Breast epithelium (tissue), 4 donors: ENCODE measurements at places on chromosomes 11 and 22. TPM values are rescaled to one million over a fixed set of nuclear protein-coding genes. Genes with fewer than 3 reads are reported as not detected.

- H3K36me3 ChIP-seq = no peaks in the 10 kb centered on the region
- DNase-seq = no peak
- no peaks in the 10 kb centered on the region for H3K27me3 ChIP-seq
- no peak overlapping the region for H3K27ac ChIP-seq
- no peak overlapping the region for H3K4me3 ChIP-seq
Measured at GRCh38 chr11:95478003-95478402, 247.0 kb upstream of the SESN3 start.

GRCh38 chr11:120327311-120327710 is 2.2 kb downstream of the TLCD5 start:
- H3K4me3 ChIP-seq = no peak overlapping the region
- H3K4me1 ChIP-seq = no peaks in the 10 kb centered on the region
- DNase-seq = no peak
- H3K36me3 ChIP-seq = no peaks in the 10 kb centered on the region

DNA sequence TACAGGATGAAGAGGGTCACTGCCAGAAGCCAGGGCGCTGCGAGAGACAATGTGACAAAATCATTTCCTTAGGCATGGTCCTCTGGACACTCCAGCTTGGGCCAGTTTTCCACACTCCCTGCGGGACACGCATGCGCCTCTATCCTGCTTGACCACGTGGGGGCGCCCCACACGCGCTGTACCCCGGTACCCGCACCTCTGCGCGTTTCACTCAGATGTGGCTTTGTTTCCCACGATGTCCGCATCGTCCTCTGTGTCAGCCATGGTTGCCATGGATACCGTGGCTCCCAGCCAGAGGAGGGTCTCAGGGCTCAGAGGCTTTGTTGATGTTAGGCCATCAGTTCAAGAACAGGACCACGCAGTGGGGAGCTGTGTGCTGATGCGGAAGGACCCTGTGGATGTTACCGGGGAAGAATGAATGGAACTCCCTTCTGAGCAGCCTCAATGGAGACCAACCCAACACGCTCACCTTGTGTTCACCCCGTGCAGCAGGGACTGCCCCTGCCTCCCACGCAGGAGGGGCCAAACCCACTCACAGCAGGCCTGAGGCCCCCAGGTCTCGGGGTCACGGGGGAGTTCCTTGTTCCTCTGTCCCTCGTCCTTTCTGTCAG is 101.1 kb upstream of the SLC22A12 start:
- no peaks in the 10 kb centered on the region for H3K4me1 ChIP-seq
- no peak overlapping the region for H3K4me3 ChIP-seq
- no peaks in the 10 kb centered on the region for H3K36me3 ChIP-seq
- no peak overlapping the region for H3K27ac ChIP-seq
- H3K27me3 ChIP-seq = peaks cover 34% of the 10 kb centered on the region

DNA sequence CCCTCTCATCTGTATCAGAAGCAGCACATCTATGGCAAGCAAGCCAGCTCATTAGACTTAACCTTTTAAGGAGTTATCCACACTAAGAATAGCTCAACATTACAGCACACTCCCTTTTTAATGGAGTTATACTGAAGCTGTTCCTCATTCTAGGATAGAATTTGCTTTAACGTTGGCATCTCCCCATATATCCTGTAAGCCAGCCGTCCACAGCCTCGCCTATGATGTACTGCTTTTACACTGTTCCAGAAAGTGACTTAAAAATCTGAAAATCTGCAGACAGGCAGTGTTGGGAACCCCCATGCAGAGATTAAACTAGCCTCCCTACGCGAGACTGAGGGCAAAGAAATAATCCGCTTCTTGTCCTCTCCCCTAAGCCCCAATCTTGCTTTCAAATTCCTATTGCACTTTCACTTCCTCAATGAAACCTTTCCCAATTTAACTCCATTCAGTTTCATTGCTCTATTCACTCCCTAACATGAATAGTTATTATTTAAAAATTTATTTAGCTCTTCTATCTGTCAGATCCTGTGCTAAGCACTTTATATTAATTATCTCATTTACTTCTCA is 225.0 kb downstream of the BLID start:
- H3K27me3 ChIP-seq = no peaks in the 10 kb centered on the region
- H3K27ac ChIP-seq = peak overlapping the region; percentile 38
- no peaks in the 10 kb centered on the region for H3K36me3 ChIP-seq
- no peak overlapping the region for H3K4me3 ChIP-seq
- no peaks in the 10 kb centered on the region for H3K4me1 ChIP-seq
- no peak for DNase-seq

GRCh38 chr11:89458716-89459115 is 32.5 kb downstream of the NOX4 start:
- no peaks in the 10 kb centered on the region for H3K4me1 ChIP-seq
- no peak overlapping the region for H3K4me3 ChIP-seq
- H3K27me3 ChIP-seq = no peaks in the 10 kb centered on the region
- H3K36me3 ChIP-seq = no peaks in the 10 kb centered on the region
- peak overlapping the region; percentile 1 for H3K27ac ChIP-seq

DNA sequence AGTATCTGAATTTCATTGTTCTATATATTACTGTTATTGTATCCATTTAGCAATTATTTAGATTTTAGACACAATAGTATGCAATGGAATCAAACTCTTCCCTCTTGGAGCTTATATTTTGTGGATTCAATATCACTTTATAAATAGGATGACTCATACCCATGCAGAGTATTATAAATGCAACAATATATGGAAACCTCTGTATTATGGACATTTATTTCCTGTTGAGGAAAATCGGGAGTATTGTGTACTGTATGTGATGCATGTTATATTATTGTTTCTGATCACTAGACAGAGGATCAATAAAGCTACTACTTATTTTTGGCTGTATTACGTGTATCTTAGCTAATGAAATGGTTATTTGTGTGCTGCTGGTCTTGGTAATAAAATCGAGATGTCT is 770 bp downstream of the METTL15 start:
- peaks cover 25% of the 10 kb centered on the region for H3K4me1 ChIP-seq
- no peaks in the 10 kb centered on the region for H3K27me3 ChIP-seq
- peak overlapping the region; percentile 59 for H3K4me3 ChIP-seq

GRCh38 chr11:47061429-47062178 is 115.1 kb downstream of the ARFGAP2 start:
- no peak for DNase-seq
- no peaks in the 10 kb centered on the region for H3K27me3 ChIP-seq
- H3K4me1 ChIP-seq = no peaks in the 10 kb centered on the region
- H3K27ac ChIP-seq = no peak overlapping the region
- H3K36me3 ChIP-seq = no peaks in the 10 kb centered on the region

DNA sequence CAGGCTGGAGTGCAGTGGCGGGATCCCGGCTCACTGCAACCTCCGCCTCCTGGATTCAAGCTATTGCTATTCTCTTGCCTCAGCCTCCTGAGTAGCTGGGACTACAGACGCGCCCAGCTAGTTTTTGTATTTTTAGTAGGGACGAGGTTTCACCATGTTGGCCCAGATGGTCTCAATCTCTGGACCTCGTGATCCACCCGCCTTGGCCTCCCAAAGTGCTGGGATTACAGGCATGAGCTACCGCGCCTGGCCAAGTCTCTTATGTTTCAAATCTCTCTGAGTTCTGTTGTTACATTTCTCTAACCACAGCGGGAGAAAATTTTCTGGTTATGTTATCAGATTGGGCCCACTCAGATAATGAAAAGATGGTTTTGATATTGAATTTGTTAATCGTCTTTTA is 10.1 kb downstream of the CEP57 start:
- no peak for DNase-seq
- no peak overlapping the region for H3K4me3 ChIP-seq
- no peak overlapping the region for H3K27ac ChIP-seq
- H3K36me3 ChIP-seq = no peaks in the 10 kb centered on the region

DNA sequence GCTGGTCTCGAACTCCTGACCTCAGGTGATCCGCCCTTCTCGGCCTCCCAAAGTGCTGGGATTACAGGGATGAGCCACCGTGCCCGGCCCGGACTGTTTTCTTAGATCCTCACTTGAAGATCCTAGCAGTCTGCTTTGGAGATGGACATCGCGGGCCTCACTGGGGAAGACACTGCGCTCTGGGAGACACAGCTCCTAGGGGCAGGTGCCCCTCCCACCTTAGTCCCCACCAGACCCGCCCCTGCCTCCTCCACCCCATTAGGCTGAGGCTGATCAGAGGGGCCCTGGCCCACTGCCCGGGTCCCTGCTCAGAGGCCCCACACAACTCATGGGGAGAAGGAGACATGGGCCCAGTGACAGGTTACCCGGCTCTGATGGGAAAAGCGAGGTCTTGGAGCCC is 11.3 kb upstream of the LTO1 start:
- H3K27me3 ChIP-seq = no peaks in the 10 kb centered on the region
- no peaks in the 10 kb centered on the region for H3K36me3 ChIP-seq
- DNase-seq = no peak
- H3K27ac ChIP-seq = no peak overlapping the region
- no peaks in the 10 kb centered on the region for H3K4me1 ChIP-seq
- H3K4me3 ChIP-seq = no peak overlapping the region

GRCh38 chr11:102582140-102582539 is 43.0 kb downstream of the MMP20 start:
- H3K27me3 ChIP-seq = no peaks in the 10 kb centered on the region
- H3K27ac ChIP-seq = no peak overlapping the region
- no peak overlapping the region for H3K4me3 ChIP-seq
- H3K36me3 ChIP-seq = no peaks in the 10 kb centered on the region

DNA sequence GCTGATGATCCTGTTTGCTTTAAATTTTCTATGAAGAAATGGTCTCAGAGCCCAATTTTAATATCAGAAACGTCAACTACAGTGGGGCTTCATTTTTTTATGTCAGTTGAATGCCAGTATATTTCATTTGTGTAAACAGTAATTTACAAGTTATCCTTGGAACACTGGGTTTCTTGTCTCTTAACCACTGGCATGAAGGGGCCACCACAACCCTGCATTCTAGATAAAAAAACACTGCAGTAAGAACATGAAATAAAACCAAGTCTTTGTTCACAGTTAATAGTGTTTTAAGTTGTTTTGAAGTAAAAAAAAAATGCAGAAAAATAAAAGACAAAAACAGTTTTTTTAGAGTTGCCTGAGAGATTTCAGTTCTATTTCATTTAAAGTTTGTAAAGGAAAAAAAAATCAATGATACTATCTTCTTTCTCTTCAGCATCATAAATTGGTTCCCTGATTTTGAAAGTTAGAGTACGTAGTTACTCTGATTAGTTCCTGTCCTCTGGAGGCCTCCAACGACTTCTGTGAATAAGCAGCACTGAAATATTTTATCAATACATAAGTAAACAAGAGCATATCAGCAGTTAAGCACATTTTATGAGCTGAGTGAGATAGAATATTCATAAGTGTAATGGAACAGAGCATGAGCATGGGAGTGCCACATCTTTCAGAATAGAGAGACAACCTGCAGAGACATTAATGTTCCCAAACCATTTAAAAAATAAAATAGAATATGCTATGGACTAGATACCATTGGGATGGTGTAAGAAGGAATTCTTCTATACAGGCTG is 7.8 kb upstream of the DDI1 start:
- H3K27ac ChIP-seq = no peak overlapping the region
- H3K36me3 ChIP-seq = no peaks in the 10 kb centered on the region
- no peaks in the 10 kb centered on the region for H3K4me1 ChIP-seq
- DNase-seq = no peak

Gene TSSK2
- total RNA-seq = not detected

Gene VWCE
- total RNA-seq = 2.6 TPM

Gene LRRC74B
- total RNA-seq = not detected

Gene NRIP3
- 14.5 TPM for total RNA-seq

Gene UBQLNL
- 1.1 TPM for total RNA-seq

Gene OLFML1
- total RNA-seq = 4.6 TPM
